ENCODE measurements at places on chromosomes 12 and 14.
A peak's percentile ranks its signal among the peaks of the same experiment; 100 is the strongest.

GRCh38 chr14:99681832-99682148 is 2.3 kb upstream of the CYP46A1 start:
- DNase-seq, result no peak

- DNase-seq, result no peak
Measured at GRCh38 chr12:1731019-1731687, 40.3 kb downstream of the ADIPOR2 start.

- DNase-seq, result peak; percentile 93
Measured at GRCh38 chr14:70887207-70887681, 20.0 kb upstream of the PCNX1 start.

GRCh38 chr12:91617818-91618217 is 435.2 kb upstream of the DCN start:
- DNase-seq, result no peak

- DNase-seq, result peak; percentile 82
Measured at GRCh38 chr12:24404086-24404815, 454.8 kb upstream of the SOX5 start.

- no peak for DNase-seq
Measured at GRCh38 chr14:42123526-42123925, 516.9 kb downstream of the LRFN5 start.

DNA sequence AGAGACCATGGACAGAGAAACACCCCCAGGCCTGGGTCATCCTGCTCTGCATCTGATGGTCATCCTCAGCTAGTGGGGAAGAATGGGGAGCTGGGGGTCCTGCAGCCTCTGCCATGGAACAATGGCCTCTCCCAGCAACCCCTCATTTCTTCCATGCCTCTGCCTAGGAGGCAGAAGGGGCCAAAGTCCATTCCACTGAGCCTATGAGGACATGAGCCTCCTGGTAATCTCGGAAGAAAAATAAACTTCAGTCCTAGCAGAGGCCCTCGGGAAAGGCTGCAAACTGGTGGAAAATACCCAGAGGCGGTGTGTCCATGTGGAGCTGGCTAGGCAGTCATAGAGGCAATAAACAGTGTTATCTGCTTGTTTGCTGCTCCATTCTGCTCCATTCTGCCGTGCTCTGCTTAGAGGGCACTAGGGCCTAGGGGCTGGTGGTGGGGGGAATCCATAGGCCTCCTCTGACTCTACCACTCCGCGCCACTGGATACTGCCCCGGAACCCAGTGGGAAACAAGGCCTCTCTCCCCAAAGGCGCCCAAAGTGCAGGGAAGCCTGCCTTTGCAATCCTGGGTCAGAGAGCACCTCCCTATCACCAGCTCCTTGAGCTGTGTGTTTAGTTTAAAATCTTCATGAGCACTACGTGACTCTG is 4.5 kb downstream of the PGF start:
- DNase-seq, result no peak

DNA sequence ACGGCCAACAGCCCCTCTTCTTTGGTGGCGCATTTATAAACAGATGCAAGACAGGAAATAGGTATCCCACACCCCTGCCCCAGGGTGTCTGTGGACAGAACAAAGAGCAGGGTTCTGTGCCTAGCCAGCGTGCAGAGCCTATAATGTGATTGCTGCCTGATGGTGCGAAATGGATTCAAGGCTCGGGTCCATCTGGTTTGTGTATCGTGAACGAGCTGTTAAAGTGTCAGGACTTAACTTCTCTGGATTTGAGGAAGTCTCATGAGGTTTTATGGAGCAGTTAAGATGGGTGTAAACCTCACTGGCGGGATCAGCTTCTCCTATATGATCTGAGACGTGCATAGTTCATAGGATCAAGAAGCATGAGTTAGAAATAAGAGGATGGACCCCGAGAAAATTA is 388.7 kb upstream of the TBX3 start:
- no peak for DNase-seq

- no peak for DNase-seq
Measured at GRCh38 chr12:31226639-31227038, 99.3 kb downstream of the SINHCAF start.
